ENCODE measurements at places on chromosomes 16 and 17.

DNA sequence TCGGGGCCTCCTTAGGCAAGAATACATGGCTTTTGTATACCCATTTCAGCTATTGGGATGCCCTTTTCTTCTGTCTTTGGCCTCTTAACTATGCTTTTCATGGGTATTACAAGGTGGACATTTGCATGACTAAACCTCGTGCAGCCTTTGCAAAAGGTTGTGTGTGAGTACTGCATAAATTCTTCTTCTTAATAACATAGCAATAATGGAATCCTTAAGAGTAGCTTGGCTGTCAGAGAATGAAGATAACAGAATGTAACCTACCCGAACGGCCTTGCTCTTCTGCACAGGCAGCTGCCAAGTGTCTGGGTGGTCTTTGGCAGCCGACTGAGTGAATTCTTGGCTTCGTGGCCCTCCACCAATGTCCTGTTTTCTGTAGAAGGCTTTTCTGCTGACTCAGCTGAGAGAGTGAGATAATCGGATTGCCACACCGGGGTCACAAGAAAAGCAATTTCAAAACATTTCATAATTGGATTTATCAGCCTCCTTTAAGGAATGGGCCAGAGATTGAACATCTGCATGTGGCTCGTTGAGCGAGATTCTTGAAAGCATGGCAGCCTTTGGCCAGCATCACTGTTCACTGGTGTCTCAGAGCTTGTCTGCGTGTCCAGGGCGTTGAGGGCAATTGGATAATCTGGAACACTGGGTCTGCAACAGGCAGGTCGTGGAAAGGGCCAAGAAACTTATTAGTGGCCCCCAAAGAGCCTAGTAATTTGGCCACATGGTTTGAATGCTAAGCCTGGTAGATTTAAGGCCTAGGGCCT is 13.4 kb downstream of the IRF8 start:
- DNase-seq: no peak

GRCh38 chr16:12758031-12758669 is 45.5 kb downstream of the CPPED1 start:
- no peak for DNase-seq

- DNase-seq: no peak
Observed at GRCh38 chr17:28130472-28130871, 88.0 kb downstream of the NLK start.

- no peak for DNase-seq
Observed at GRCh38 chr16:2799859-2800226, 1.6 kb downstream of the PRSS41 start.

GRCh38 chr16:86505185-86505898 is 5.0 kb upstream of the FOXF1 start:
- DNase-seq: no peak

GRCh38 chr17:61200339-61200715 is 199.3 kb upstream of the TBX2 start:
- no peak for DNase-seq

DNA sequence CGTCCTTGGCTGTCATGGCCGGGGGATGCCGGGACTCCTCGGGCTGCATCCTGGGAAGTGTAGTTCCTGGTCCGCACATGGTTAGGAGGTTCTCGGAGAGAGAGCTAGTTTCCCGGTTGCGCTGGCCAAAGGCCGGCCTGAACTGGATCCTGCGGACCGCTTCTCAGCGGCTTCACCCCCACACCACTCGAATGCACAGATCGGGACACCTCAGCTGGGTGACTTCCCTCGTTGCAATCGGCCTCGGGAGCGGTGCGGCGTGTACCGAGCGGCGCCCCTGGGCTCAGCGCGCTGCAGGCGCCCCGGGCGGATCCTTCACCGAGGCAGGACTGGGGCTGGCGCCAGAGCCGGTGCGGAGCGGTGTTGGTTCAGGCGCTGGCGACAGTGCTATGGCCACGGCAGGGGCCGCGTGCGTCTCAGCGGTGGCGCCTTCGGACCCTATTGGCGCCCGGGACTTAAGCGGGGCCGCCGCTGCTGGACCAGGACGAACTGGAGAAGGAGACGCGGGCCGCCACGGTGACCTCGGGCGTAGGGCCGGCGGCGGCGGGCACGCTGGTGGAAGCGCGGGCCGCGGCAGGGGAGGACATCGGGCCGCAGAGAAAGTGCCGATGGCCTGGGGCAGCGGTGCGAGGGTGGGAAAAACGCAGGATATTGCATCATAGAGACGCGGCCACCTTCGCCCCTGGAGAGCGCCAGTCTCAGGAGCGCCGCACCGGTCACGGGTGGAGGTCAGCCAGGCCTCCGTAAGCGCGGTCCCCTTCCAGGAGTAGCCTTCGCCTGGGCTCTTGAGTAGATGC is 11.4 kb downstream of the ZNF629 start:
- DNase-seq: no peak

DNA sequence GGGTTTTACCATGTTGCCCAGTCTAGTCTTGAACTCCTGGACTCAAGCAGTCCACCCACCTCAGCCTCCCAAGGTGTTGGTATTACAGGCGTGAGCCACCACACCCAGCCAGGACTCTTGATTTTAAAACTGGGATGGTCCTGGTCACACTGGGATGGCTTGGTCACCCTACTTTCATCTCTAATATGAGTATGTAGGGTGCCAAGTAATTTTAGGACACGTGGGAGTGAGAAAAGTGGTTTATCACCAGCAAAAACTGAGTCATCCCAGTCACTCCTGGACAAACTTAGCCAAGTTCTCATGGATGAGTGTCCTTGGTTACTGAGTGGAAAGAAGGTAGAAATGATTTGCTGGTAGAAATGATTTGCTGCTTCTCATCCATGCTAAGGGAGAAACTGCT is 9.9 kb downstream of the CLEC19A start:
- no peak for DNase-seq

- no peak for DNase-seq
Observed at GRCh38 chr17:45708707-45709290, 75.3 kb upstream of the CRHR1 start.

DNA sequence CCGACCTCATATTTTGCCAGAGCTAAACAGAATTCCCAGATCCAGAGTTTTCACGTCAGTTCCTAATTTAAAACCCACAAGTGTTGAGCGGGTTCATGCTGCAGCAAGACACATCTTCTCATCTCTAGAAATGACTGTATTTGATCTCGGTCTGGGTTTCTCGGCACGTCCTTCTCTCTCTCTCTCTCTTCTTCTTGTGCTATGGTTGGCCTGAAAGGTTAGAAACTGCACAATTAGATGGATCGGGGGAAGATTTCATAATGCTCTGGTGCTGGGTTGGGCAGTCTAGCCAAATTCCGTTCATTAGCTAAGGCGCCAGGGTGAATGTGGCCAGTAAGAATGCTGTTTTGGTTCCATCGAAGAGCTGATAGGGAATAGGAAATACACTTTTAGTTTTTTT is 158.9 kb upstream of the NOG start:
- no peak for DNase-seq

DNA sequence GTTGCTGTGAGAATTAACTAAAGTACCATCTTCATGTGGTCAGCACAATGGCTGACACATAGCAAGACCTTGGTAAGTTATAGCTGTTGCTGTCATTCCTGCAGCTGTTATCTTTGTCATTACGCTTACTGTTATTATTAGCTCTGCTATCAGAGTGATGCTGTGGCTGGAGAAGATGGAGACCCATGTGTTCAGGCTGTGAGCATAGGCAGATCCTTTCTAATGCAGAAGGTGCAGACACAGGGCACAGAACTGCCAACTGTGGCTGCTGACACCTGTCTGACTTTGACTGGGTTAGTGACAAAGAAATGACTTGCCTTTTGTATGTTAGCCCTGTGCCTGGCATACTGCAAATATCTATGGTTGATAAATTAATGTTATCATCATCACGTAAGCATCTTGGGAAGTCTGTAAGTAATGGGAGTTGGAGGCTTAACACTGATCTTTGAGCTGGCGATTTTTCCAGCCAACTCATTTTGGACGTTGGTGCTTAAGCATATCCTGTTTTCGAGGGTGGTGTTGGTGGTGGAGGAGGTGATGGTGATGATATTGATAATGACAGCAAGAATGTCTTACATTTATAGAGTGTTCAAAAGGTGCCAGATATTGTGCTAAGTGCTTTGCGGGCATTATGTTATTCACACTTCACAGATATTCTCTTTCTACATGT is 695.3 kb downstream of the WWOX start:
- DNase-seq: no peak

- no peak for DNase-seq
Observed at GRCh38 chr16:23786964-23787561, 32.2 kb downstream of the CHP2 start.

DNA sequence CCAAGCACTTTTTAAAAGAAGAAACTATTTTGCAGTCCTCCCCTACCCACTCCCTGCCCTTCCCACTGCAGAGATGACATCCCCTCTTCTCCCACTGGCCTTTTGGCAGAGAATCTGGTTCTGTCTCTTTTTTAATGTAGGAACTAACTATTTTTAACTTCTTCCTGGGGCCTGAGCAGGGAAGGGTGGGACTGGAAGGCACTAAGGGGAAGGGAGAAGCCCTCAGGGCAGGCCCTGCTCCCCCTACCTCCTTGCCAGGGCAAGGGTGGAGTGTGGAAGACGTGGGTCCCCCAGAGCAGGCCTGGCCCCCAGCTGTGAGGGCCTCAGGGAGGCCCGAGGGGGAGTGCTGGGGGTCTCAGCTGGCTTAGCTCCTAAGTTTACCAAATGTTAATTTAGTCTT is 19.5 kb downstream of the UNC13D start:
- no peak for DNase-seq

DNA sequence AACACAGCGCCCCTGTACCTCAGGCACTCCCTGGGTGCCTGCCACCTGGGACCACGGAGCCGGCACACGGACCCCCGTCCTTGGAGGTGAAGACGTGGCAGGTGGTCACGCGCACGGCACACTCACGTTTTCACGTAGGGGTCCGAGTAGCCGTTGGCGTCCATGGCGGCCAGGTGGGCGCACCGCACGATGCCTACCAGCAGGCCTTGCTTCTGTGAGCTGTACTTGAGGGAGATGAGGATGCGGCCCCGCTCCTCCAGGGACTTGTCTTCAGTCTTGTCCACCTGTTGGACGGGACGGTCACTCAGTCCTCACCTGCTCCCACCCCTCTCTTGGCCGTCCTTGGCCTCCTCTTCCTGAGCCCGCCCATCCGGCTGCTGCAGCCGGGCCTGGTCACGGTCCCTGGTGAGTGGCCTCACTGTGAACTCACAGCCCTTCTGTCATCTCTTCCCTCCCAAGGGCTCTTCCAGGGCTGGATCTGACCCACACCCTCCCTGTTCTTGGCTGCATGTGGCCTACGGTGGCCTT is 18.8 kb downstream of the SCGB1C2 start:
- no peak for DNase-seq

DNA sequence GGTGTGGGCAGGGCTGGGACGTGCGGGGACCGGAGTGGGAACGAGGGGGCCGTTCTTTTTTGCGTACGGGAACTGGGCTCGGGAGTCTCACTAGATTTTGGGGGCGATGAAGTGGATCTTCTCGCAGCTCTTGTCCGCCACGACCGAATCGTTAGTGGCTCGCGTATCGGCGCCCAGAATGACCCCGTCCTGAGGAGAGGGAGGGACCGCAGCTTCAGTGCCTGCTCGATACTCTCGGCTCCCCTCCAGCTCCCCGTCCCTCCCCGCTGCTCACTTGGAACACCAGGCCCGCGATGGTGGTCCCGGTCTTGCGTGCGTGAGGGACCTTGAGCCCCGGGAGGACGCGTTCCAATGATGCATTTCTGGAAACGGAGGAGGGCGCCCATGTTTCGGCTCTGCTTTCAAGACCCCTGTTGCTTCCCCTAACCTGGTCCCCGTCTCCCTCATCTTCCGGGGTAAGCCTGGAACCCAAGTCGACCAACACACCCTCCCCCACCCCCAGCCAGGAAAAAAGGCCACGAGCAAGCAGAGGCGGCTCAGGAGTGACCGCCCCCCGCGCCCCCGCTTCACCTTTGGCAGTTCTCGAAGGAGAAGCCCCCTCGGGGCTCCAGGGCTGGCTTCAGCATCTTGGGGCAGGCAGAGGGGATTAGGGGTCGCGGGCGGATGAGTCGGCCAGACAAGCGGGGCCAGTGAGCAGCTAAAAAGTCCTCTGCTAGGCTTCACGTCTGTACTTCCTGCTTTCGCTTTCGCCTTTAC is at the start of gene PSMB10:
Gene PSMB10, minus strand, starts transcription at position 727 of the 756 bp plus-strand sequence. Its CDS starts 101 bp downstream, at position 626.
- no peak for DNase-seq

- DNase-seq: no peak
Observed at GRCh38 chr17:12992676-12993075, 25.2 kb downstream of the ELAC2 start.

Measured in activated gamma-delta T cell treated with anti-CD3 and anti-CD28 coated beads, Interleukin-2, amount 50 U/mL, for 16 hours (primary cell).